IMR-90 (cell line): ENCODE measurements at places on chromosomes 1 and 21.

DNA sequence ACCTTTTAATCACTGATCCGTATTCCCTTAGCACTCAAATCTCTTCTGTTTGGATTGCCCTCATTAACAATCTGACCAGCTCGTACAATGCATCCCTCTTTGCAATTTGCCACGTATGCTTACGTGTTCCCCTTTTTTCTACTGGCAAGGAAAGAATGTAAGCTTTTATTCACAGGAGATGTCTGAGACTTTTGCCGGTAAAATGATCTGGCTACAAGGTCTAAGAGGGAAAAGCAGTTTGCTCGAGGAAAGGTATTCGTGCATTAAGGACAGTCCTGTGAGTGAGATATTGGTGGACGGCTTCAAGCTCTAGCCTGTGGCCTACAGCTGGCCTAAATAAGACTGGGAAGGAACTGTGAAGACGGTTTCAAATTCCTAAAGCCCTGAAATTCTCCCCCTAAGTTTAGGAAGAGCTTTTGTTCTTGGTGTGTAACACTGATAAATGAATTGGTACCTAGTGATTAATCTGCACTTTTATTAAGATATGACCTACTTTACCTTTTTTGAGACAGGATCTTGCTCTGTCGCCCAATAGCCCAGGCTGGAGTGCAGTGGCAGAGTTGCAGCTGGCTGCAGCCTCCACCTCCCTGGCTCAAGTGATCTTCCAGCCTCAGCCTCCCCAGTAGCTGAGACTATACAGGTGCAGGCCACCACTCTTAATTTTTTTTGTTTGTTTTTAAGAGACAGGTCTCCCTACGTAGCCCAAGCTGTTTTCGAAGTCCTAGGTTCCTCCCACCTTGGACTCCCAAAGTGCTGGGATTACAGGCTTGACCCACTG is 895 bp upstream of the UBR4 start:
- DNase-seq: peak; percentile 36

DNA sequence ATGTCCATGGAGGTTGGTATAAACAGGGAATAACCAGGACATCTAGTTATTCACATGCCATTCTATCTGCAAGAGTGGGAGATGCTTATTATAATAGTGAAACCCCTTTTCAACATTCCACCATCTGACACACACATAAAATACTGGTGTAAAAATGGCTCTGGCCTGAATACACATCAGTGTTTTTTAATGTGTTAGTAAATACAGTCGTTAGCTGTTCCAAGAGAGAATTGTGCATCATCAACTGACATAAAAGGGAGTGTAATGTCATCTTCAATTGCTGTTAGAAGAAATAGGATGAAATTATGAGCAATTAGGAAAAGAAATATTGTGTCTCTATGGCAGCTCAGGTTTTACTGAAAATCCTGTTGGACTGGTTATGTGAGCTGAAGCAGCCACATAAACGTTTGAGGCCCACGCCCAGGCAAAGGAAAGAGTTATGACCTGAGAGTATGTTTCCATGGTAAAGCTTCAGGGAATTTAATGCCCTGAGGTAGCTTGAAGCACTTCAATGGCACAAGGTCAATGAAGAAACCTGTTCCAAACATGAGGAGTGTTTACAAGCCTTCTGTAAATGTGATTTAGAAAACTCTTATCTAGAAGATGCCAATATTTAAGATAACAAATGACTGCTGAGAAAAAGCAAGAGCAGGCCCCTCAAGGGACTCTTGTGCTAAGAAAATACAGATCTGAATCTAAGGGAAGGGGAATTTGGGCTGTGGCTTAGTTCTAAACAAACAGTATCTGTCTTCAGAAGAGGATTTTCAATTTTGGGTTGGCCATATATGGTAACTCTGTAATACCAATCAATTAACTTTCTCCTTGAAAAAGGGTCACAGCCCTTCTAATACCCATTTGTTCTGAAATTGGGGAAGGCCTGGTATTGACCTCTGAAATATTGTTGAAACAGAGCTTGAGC is 384.3 kb downstream of the SEC16B start:
- DNase-seq: no peak

DNA sequence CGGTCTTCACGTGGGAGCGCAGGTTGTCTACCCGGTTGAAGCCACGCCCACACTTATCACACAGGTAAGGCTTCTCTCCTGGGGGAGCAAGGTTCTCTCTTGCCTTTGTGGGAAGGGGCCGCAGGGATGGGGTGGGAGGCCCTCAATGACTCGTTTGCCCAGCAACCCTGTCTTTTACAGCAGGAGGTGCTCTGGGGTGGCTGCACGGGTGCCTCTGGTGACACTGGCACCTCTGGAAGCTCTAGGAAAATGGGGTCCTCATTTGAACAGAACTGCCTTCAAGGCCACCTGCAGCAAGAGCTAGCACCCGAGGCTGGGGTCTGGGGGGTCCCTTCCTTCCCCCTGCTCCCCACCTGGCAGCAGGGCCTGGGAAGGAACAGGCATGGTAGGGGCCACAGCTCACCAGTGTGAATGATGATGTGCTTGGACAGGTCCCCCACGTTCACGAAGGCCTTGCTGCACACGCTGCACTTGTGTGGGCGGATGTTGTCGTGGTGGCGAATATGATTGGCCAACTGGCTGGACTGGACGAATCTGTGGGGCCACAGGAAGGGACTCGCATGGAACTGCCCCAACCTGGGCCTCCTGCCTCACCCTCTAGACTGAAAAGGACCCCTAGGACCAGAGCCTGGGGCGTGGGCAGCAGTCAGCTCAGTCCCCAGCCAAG is 33.1 kb downstream of the ZBTB17 start:
- DNase-seq: no peak

GRCh38 chr1:106517224-106517623 is 539.2 kb upstream of the PRMT6 start:
- no peak for DNase-seq

DNA sequence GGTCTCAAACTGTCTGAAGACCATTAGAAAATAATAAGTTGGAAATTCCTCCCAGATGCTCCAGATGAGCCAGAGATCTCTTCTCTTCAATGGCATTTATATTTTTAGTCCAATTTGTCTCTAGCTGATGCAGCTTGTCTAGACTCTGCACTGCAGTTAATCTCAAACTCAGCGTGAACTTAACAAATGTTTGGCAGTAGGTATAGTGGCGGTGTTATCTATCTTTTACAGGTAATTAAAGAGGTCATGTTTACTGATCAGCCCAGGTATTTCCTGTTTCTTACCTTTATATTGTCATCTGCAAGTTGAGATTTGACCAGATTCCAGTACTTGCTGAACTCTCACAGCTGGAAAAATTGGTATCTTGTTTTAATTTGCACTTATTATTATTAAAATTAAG is 1024.5 kb upstream of the ADGRL2 start:
- DNase-seq: no peak

- DNase-seq: no peak
Observed at GRCh38 chr1:181135437-181135731, 46.9 kb downstream of the IER5 start.

- no peak for DNase-seq
Observed at GRCh38 chr1:30108186-30108585, 615.2 kb downstream of the MATN1 start.

GRCh38 chr1:111563619-111564018 is 56.0 kb upstream of the RAP1A start:
- peak; percentile 90 for DNase-seq

GRCh38 chr1:229563701-229564100 is 5.2 kb upstream of the ABCB10 start:
- DNase-seq: peak; percentile 77

DNA sequence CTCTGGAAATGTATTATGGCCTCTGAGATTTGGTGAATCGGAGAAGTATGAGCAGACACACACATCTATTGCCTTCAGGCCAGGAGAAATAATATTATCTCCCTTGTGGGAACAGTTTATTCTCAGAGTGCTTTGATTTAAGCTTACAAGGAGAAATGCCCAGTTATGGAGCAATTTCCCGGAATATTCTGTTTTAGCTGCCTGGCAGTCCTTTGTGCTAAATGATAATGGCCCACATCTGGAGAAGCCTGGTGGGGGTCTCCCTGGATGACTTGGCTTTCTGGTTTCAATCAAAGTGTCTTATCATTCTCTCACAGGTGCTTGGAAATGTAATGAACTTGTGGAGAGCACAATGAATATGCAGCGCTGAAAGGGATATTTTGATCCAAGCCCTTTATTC is 389.6 kb upstream of the USP24 start:
- DNase-seq: no peak

DNA sequence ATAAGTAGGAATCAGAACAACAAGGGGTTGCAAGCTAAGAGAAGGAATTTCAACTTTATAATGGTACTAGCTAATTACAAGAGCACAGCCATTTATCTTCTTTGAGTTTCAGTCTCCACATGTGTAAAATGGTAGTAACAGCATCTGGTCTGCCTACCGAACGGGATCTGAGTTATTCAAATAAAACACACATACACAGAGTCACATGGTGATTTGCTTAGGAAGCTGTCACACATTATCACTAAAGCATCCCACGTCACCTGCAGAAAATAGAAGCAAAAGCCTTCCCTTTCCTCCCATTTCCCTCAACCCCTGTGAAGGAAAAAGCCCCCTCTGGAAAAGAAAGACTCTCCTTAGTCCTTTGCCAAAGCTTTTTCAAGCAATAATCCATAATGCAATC is 389.7 kb downstream of the OMA1 start:
- DNase-seq: no peak

- no peak for DNase-seq
Observed at GRCh38 chr1:230061801-230062200, 5.2 kb upstream of the GALNT2 start.

GRCh38 chr1:25208561-25209222 is 23.6 kb downstream of the SYF2 start:
- no peak for DNase-seq

DNA sequence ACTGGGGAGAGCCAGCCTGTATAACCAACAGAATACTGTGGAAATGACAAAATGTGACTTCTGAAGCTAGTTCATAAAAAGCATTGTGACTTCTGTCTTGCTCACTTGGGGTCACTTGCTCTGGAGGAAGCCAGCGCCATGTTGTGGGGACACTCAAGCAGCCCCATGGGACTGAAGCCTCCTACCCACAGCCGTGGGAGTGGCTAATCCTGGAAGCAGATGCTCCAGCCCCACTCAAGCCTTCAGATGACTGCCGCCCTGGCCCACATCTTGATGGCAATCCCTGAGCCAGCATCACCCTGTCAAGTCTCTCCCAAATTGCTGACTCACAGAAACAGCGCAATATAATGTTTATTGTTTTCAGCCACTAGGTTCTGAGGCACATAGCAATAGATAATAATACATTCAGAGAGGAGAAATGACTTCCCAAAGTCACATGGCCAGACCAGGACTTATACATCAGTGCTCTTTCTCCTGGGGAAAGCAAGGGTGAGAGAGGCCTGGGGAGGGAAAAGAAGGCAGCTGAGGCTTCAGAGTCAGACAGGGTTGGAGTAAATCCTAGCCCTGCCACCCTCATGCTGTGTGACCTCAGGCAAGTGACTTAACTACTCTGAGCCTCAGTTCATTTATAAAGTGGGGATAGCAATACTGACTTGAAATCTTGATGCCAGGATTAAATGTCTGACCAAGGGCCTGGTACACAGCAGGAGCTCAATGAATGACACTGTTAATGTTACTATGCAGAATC is 5.0 kb upstream of the TNFRSF8 start:
- no peak for DNase-seq

DNA sequence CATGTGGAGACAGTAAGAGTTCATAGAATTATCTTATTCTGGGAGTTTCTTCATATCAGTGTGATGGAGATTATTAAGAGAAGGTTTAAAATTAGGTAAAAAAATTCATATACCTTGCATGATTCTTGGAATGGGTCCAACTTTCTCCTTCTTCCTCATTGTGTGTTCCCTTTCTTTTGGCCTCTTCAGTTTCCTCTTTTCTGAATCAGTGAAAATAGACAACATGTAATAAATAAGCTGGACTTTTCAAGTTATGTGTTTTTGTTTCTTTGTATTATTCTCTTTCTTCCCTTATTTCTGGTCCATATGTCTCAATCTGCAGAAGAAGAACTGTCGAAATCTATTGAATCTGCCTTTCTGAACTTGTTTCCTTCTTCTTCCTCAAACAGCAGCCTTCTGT is 30.5 kb downstream of the C4BPA start:
- DNase-seq: no peak

- DNase-seq: no peak
Observed at GRCh38 chr1:192581131-192581927, 5.8 kb downstream of the RGS1 start.

DNA sequence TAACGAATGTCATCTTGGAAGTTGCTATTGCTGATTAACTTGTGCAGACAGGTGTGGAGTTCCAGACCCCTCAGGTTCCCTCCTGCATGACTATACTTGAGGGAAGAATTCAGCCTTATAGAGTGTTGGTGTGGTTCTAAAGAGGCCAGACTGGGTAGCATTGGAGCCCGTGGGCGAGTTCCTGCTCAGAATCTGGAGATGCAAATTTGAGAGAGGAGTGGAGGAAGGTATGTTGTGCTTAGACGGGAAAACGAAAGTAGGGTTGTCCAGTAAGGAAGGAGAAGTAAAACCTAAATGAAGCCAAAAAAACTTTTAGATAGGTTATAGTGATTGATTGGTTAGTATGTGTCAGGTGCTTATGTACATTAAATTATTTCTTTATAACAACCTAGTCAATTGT is 79.2 kb downstream of the ZNF326 start:
- no peak for DNase-seq

DNA sequence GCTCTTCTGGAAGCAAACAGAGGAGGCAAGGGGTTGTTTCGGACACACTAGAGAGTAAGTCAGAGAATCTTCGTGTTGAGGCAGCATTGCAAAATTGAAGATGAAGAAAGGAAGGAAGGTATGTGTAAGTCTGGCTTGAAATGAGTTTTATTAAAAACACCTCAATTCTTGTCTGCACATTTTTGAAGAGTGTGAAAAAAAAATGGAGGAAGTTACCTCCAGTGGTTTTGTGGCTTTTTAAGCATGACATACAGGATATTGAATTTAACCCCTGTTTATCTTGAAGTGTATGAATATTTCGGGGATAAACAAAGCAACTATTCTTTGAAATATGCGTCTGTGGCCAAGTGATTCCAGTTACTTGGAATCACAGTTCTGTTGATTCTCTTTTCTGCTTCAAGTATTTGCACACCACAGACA is 203.2 kb upstream of the SGIP1 start:
- peak; percentile 63 for DNase-seq

- peak; percentile 82 for DNase-seq
Observed at GRCh38 chr21:35189077-35189863, 140.2 kb upstream of the RUNX1 start.

- no peak for DNase-seq
Observed at GRCh38 chr1:54347955-54348699, 58.1 kb downstream of the SSBP3 start.

GRCh38 chr1:73162564-73162963 is 880.2 kb upstream of the NEGR1 start:
- DNase-seq: no peak

DNA sequence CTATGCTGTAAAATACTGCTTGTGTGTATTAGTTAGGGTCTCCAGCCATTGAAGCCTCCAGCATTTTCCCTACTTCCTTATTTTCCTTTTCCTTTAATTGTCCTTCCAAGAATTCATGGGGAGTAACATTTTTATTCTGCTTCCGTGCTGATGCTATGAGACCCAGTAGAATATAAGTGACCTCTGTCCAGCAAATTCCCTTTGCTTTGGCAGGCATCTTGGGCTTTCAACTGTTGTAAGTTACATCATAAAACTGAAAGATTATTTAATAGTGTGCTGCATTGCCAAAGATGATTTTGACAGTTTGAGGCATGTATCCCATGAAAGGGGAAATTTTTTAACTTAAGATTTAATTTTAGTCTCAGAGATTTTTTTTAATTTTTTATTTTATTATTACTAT is 48.1 kb upstream of the B3GALT2 start:
- no peak for DNase-seq
